ENCODE measurements at places on chromosomes 6 and 20.

DNA sequence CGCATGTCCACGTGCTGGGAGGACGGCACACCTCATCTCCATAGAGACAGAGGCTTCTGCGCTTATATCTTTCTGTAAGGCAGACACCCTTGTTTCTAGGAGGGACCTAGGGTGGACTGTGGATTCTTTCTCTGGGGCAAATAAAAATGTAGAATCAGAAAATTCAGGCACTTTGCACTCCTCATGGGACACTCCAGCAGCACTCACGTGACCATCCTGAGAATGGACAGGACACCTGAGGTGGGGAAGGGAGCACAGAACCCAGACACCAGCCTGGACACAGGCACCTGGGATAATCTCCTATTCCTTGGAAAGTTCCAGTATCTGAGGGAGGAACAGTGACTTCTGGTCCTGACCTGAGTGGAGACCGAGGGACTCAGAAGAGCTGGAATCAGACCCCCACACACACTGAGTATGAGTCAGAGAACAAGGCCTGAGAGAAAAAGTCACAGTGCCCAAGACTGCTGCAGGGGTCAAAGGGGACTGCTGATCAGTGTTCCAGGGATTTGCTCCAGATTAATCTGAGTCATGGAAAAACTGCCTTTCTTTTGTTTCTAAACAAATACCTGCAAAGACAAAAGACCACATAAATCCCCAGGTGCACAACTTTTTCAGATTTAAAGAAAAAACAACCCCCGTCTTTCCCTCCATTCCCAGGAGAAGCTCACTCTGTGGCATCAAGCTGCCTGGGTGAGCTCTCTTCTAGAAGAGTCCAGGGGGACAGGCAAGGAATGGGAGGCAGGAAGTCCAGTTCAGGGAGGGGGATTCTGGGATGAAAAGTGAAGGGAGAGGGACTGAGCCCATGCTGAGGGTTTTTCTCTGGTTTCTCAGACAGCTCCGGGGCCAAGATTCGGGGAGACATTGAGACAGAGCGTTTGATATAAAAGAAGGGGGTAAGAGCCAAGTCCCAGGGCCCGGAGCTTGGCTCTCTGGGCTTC lies 35.6 kb upstream of the MICB start:
- no peak for DNase-seq

GRCh38 chr6:143575901-143576426 lies 64.4 kb upstream of the FUCA2 start:
- no peak for DNase-seq

GRCh38 chr6:170584954-170585498 lies 589 bp upstream of the PDCD2 start:
- no peak for DNase-seq

DNA sequence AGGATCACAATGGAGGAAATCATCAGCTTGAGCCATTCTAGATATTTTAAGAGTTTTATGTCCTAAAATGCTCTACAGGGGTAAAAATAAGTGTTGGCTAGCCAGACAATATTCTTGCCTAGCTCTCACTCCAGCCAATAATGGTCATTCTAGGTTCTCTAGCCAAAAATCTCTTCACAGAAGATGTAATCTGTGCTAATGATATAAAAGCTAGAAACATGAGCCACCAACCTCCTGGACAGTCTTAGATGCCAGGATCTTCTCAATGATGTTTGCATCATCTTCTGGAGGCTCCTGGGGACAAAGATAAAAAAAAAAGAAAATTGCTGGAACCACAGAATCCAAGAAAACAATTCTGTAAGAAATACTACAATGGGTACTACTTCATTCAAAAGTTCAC lies 119.1 kb downstream of the CHD6 start:
- no peak for DNase-seq

- DNase-seq = peak; percentile 88
Observed at GRCh38 chr6:29631860-29632731, 887 bp downstream of the GABBR1 start.

- DNase-seq = peak; percentile 11
Observed at GRCh38 chr6:72580281-72580940, 41.5 kb upstream of the KCNQ5 start.

Data from SK-N-SH (cell line).